NCI-H510A treated with DMSO at 0.1 percent for 48 hours (cell line): ENCODE measurements at places on chromosomes 4 and X.
A peak's percentile ranks its signal among the peaks of the same experiment; 100 is the strongest.

DNA sequence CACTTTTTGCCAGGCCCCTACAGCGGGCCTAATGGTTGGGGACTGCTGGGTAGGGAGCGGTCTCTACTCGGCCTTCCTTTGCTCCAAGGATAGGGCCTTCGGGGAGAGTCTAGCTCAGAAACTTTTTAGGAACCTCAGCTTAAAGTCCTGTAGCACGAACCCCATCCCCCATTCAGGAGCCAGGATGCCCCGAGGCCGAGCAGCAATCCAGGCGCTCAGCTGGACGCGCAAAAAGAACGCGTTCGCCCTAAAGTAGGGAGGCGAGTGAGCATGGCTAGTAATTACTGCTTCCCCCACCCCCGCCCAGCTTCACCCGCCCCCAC lies 9.7 kb downstream of the POU4F2 start:
- no peak for DNase-seq

GRCh38 chrX:106959901-106960300 lies 39.7 kb downstream of the CLDN2 start:
- DNase-seq = no peak

DNA sequence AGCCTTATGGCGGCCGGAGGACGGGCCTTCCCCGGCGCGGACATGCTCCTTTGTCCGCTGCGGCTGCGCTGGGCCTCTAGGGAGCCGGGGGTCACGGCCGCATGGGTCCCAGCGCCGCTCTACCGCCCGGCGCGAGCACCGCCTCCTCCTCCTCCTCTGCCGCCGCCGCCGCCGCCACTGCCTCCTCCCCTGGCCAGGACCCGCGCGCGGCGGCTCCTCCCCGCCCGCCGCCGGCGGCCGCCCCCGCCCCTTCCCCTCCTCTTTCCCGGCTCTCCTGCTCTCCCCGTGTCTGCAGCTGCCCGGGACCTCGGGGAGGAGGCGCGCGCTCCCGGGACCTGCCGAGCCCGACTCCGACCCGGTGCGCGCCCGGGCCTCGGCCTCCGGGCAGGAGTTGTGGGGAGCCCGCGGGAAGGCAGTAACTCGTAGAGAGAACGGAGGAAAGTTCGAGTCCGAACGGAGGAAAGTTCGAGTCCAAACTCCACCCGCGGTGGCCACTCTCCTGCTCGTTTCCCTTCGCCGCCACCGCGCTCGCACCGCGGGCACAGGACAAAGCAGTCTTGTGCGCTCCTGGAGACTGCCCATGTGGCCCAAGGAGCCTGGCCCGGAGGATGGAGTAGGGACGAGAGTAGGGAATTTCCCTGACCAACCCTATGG lies at the start of gene ADGRA3:
TSS of gene ADGRA3 (minus strand) at position 179 of the 654 bp plus-strand sequence. CDS start 282 bp downstream, outside the sequence.
- DNase-seq = peak; percentile 84

- DNase-seq = peak; percentile 49
Measured at GRCh38 chr4:170138580-170139194, 48.9 kb upstream of the AADAT start.
